ENCODE measurements at places on chromosomes 12 and 14.

DNA sequence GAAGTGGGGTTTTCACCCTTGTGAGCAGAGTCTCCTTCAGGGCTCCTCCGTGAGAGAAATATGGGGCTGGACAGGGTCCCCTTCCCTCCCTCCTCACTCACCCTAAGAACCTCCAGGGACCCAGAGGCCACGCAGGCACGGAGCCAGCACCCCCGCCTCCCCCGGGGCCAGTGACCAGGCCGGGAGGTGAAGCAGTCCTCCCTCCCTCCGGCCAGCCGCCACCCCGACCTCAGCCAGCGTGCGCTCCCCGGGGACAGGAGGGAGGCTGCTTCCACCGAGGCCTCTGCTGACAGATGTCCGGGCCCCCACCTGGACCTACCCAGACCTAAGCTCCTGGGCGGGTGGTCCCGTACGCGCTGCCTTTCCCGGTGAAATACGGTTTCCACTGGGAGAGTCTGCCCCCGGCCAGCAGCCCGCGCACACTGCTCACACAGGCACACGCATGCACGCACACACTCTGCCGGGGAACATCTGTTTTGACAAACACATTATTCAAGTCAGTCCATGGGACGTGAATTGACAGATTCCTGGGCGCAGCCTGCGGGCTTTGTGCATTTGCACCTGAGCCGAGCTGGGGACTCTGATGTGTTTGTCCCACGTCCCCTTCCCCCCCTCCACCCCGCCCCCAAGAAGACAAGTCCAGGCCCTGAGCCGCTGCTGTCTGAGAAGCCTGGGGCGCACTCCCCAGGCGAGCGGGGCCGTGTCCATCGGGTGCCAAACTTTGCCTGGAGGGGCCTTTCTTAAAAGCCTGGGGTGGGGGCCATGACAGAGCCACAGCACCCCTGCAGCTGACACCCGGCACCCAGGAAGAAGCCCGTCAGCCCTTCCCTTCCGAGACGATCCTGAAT lies 725 bp downstream of the RIMBP2 start:
- no peak for DNase-seq

- DNase-seq = no peak
These were observed at the start of gene HSPB8 for GRCh38 chr12:119178544-119179334. TSS of gene HSPB8 (plus strand) at chr12:119178931. CDS start at chr12:119179313, 382 bp downstream.

DNA sequence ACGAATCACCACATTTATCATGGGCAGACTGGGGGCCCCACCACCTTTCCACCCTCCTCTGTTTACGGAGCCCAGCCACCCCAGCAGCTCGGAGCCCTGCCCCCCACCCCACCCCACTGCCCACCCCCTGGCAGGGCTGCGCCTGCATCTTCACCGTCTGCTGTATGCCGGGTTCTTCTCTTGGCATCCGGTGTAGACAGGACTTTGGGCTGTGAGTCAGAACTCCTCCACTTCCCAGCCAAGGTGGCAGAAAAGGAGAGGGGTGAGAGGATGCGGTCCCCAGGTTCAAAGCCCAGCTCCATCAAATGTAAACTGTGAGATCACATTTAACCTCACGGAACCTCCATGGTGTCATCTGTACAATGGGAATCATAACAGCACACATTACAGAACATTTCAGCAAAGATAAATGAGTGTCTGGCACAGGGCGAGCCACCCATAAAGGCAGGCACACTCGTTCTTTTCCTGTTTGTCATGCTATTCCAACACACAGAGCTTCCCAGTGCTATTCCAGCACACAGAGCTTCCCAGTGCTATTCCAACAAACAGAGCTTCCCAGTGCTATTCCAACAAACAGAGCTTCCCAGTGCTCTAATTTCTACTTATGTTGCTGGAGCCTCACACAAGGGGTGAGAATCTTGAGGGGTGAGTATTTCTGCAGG lies 292.7 kb upstream of the RTL1 start:
- no peak for DNase-seq

DNA sequence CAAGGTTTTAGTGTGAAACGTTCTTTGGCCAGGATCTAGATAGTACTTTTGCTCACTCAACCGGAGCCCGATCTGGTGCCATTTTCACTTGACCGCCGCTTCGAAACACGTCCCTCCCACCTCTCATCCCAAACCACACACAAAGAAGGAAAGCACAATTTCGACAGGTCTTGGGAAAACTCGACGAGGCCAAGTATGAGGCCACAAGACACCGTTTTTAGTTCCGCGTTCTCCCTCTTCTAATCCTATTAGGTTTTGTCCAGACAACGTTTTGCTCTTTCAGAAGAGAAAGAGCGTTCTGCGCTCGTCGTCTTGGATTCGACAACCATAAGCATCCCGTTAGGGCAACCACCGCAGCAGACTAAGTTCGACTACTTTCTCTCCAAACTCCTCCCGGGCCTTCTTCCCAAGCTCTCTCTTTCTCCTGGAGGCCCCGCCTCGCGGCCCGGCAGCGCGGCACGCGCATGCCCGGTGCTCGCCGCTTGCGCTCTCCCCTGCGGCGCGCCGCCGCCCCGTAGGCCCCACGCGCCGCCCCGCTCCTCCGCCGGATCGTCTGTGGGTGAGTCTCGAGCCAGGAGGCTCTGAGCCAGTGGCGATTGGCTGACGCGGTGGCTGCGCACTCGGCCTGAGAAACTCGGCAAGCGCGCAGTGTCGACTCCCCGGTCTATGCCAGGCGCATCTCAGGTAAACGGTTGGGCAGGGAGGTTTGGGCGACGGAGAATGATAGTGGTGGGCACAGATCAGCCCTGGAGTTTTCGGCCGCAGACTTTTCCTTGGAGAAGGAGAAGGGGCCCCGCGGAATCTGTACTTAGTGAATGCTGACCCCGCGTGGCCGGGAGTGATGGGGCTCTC lies at the start of gene MIPOL1:
MIPOL1 (plus strand) TSS at position 517 of the 852 bp plus-strand sequence. CDS start 49,952 bp downstream, outside the sequence.
- peak; percentile 2 for DNase-seq

DNA sequence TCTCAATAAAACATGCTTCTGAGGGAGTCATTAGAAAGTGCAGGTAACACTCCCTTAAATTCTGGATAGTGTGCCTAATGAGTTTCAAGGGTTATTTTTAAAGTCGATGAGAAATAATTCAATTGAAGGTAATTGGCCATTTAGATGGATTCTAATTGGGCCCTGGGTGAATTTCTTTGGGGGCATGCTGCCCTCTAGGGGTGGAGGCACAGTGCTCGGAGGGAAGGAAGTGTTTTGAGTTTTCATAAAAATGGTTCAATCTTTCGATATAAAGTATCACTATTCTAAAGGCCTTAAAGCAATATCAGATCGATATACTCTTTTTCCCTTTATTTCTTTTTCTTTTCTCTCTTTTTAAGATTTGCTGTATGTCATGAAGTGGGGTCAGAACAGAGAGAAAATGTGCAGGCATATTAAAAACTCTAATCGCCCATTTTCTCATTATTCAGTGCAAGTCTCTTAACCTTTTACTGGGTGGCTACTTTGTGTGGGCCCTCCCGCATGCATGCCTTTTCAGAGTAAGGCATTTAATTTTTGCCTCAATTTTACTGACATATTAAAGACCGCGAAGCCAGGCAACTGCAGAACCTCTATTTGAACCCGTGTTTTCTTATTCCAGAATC lies 25.5 kb downstream of the NKX2-8 start:
- DNase-seq = no peak

DNA sequence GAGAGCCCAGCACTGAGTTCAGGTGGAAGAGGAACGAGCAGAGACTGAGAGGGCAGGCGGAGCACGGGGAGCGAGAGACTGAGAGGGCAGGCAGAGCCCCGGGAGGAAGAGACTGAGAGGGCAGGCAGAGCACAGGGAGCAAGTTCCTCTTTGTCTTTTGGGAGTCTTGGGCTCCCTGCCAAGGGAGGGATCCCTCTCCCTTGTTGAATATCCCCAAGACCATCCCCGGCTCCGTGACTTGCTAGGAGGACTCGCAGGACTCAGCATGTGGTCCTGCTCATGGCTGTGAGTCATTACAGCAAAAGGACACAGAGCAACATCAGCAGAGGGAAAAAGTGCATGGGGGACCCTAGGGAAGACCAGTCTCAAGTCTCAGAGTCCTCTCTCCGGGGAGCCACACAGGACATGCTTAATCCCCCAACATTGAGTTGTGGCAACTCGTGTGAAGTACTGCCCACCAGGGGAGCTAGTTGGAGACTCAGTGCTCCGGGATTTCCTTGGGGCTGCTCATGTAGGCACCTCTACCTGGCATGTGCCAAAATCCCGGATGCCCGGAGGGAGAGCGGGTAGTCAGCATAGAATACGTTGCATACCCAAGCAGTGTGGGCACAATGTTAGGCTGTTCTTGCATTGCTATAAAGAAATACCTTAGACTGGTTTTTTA lies 81.0 kb downstream of the CCDC92 start:
- no peak for DNase-seq

GRCh38 chr12:50751948-50752721 lies 11.8 kb upstream of the ATF1 start:
- DNase-seq = no peak

DNA sequence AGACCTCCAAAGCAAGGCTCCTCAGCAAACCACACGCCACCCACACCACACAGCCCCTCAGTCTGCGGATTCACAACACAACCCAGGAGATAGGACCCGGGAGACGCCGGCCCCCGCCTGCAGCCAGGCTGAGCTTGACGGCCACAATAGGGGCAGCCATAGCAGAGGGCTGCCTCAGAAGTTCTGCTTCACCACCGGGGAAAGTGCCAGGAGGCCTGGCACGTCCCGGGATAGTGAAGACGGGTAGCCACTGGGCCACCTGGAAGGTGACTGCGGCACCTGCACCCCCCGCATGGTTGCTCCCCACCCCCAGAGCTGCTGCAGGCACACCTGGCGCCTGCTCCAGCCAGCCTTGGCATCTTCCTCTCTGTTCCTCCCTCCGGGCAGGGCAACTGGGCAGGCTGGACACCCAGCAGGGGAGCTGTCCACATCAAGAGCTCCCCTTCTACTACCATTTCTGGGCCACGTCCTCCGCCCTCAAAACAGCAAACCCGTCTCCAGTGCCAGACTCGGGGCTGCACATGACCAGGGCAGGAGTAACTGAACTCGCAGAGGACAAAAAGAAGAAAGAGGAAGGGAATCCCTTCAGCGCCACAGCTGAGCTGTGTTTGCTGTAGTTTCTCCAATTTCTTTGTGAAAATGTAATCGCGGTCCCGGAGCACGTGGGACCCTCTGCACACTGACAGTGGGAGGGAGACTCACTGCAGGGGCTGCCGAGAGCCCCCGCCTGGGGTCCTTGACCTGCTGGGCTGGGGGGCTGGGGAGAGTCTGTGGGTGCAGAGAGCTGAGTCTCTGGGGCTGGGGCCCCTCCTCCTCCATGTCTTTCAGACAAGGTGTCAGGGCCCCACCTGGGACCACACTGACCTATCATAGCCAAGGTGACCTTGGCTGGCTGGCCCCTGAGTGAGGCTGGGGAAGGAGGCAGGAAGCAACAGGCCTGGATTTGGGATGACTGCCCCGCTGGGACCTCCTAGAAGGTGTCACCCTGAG lies 74.2 kb upstream of the C14orf180 start:
- no peak for DNase-seq

DNA sequence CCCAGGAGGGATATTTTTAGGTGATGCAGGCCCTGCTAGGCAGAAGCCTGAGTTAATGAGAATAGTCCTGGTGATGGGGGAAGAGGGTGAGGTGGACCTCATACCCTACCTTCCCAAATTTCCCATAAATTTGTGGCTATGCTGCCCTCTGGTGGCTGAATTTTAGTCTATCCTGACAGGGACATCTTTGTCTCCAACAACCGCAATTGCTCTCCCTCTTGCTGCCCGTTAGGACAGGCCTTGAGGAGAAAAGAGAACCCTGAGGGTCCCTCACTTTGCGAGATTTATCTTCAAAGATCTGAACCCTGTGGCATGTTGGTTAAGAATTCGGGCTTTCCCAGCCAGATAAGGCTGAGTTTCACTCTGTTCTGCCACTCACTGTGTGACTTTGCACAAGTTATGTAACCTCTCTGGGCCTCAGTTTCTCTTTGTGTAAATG lies 9.8 kb upstream of the ZNF385A start:
- no peak for DNase-seq

DNA sequence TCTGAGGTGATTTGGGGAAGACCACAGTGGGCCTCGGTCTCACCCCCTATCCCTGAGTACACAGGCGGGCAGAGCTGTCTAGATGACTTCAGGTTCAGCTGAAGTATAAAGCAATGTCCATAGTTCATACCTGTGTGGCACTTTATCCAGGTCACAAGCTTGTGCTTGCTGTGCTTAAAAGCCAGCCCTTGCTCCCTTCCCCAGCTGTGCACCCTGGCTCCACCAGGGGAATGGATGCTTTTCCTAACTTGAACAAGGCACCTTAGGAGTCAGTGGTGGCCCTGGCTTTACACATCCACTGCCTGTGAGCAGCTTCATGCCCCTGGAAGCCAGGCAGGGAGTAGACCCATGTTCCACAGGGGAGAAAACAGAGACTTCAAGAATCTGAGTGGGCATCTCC lies 5.5 kb downstream of the CARMIL3 start:
- no peak for DNase-seq

GRCh38 chr12:79521576-79521975 lies 169.2 kb downstream of the PAWR start:
- no peak for DNase-seq

- no peak for DNase-seq
These were observed 62.9 kb upstream of the RTRAF start for GRCh38 chr14:51926449-51926848.

GRCh38 chr12:21526721-21527345 lies 737 bp downstream of the SPX start:
- no peak for DNase-seq

GRCh38 chr12:28367993-28368392 lies 177.7 kb downstream of the CCDC91 start:
- DNase-seq = no peak

DNA sequence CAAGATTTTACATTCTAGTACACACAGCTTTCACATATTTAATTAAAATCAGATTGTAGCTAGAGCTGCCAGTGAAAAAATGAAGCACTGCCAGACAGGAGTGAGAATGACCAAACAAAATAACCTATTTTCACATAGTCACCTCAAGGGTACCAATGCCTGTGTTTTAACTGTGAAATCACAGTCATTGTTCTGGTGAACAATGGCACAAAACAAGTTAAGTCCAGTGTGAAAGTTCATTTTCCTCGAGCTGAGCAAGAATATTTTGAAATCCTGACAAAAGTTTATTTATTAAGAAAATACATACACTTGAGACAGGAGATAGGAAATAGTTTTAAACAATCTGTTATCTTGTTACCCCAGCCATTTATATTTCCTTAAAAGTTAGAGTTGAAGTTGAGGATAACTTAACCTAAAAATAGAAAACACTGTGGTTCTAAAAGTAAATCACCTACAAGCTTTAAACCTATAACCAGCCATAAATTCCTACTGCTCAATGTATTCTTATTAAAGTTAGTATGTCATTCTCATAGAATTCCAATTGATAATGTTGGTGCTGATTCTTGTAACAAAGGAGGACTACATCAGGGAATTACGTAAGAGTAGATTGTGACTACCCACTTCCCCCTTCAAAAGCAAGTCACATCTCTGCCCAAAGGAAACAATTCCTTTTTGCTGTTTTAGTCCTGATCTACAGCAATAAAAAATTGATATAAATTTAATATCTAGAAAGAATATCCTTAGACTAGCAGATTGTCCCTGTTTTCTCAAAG lies 15.9 kb downstream of the DENND5B start:
- DNase-seq = no peak

- no peak for DNase-seq
These were observed 55.3 kb downstream of the FIGNL2 start for GRCh38 chr12:51793201-51793600.

GRCh38 chr14:72618424-72618823 lies 275.5 kb downstream of the DPF3 start:
- no peak for DNase-seq

All from stimulated activated CD4-positive, alpha-beta T cell treated with anti-CD3 and anti-CD28 coated beads, TNF-alpha, amount 100 ng/mL, for 4 hours (primary cell).